ENCODE measurements at places on chromosomes 12 and 14.
A peak's percentile ranks its signal among the peaks of the same experiment; 100 is the strongest.

DNA sequence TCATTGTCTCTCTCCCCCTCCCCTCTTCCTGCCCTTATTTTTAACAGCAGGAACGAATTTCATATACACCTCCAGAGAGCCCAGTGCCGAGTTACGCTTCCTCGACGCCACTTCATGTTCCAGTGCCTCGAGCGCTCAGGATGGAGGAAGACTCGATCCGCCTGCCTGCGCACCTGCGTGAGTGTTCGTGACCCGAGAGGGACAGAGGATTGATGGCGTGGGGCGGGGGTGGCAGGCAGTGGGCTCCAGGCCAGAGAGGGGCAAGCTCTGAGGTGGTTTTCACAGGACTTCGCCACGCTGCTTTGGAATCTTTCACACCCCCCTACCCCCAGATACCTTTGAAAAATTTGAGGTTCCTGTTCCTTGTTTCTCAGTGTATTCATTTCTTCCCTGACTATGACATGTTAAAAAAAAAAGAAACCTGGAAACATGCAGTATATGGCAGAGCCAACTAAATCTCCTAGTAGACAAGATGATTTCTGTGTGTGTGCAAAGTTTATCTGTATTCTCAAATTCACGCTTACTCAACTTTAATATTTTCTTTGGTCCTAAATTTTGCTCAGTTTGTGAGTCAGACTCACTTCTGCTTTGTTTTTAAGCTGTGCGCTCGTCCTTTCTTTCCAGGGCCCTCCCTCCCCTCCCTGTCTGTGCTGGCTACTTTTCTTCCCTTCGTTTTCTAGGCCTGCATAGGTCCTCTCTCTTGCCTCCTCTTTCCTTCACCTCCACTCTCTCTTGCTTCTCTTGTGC is 103.1 kb downstream of the ETV6 start:
- no peak for DNase-seq

DNA sequence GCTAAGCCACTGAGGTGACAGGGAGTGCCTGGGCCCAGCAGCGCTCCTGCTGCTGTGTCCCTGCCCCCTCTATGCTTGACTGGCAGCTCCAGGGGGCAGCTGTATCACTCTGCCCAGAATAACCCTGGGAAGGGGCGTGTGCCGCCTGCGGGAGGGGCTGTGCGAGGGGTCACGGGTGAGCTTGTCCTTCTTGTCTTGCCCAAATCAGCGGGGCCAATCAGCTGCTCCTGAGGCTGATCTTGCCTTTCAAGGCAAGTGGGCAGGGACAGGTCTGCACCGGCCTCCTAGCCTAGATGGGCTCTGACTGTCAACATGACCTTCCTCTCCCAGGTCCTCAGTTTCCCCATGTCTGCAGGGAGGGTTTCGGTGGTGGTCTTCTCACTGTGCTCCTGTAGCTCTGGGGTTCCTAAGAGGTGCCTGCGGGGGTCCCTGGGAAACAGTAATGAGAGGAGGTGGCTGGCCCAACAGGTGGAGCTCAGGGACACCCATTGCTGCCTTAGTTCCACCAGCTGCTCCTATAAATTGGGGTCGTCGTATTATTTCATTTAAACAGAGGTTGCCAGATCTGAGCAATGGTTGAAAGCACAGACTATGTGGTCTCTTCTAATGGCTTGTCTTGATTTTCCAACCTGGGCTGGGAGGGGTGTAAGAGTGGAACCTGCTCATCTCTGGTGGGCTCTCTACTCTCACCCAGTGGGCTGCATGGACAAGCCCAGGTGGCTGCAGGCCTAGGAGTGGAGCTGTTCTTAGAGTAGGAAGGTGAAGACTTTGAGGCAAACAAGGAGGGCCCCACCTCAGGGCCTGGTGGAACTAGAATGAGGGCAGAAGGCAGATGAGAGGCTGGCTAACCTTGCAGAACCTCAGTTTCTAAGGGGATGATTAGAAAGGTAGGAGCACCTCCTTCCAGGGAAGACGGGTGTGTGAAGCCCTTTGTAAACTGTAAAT is 11.7 kb downstream of the RTL1 start:
- no peak for DNase-seq

DNA sequence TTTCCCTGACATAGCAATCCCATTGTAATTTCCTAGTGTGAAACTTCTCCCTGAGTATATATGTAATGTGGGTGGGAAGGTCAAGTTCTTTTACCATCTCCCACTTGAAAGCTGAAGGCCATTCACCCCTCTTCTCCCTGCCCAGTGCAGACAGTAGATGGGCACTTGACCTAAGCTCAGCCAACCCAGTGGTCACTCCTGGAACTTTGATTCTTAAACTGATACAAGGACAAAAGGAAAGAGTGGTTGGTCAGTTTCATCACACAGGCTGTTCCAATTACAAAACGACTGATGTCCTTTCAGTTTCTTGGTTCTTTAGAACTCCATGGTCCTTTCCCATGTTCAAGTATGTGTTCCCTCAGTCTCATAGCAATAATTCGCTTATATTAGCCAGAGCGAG is 8.4 kb upstream of the APOLD1 start:
- no peak for DNase-seq

GRCh38 chr12:105860561-105861207 is 278.1 kb downstream of the NUAK1 start:
- no peak for DNase-seq

DNA sequence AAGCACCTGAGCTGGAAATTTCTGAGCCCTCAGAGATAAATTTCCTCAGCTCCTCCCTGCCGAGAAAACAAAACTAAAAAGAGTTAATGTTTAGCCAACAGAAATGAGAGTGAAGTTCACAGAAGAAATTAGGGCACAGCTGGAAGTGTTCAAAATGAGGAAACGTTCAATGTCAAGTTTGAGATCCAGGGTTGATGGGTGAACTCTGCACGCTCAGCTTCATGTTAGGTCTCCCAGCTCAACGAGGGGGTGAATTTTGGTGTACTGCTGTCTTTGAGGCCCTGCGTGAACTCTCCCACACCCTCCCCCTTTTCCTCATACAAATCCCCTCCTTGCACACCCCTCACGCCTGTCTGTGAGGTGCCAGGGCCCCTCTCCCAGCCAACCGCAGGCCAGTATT is 13.3 kb upstream of the OAS3 start:
- no peak for DNase-seq

DNA sequence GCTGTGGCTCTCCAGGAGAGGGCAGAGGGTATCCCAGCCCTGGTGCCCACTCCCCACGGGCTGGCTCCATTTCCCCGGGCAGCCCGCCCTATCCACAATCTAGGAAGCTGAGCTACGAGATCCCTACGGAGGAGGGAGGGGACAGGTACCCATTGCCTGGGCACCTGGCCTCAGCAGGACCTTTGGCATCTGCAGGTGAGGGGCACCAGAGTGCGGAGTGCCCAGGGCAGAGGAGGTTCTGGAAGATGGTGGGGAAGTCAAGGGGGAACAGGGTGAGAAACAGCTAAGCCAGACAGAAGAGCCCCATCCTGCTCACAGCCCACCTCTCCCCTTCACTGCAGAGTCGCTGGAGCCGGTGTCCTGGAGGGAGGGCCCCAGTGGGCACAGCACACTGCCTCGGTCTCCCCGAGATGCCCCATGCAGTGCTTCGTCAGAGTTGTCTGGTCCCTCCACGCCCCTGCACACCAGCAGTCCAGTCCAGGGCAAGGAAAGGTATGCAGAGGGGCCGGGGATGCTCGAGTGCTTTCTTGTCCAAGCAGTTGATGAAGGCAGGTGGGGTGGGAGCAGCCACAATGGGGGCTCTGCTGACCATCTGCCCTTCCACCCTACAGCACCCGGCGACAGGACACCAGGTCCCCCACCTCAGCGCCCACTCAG is 10.3 kb downstream of the TNS2 start:
- no peak for DNase-seq

GRCh38 chr12:89960607-89961394 is 252.2 kb upstream of the ATP2B1 start:
- no peak for DNase-seq

DNA sequence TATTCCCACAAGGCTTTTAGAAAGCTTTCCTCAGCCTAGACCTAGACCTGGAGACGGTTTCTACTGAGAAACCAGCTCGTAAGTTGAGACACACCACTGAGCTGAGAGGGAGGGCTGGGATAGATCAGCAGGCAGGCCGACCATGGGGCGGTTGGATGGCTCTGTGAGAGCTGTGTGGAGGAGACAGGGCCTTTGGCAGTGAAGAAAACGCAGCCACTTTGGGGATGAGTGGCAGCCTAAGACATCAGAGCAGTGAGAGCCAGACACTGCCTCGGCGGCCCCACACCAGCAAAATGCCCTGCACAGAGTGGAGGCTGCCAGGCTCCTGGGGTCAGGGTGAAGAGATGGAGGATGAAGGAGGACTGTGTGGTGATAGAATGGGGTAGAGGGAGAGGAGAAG is 46.0 kb downstream of the CACNA2D4 start:
- no peak for DNase-seq

DNA sequence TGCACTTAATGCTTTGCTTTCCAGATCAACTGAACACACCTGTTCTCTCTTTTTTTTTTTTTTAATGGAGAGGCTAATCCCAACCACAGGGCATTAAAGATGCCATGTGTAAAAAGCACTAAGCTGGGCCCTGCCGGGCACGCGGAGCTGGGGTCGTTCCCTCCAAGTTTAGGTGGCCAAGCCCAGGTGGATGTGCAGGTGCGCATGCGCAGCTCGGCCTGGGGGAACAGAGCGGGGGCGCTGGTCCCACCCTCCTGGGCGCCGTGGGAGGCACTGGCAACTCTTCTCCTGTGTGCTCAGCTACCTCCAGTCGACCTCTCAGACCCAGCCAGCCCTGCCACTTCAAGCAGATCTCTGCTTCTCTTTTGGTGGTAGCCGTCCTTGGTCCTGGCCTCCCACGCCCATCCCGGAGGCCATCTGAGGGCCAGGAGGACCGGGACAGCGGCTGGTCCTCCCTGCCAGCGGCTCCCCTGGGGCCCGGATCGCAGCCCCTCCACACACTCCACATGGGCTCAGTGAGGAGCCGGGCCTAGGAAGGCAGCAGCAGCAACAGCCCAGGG is 679.3 kb downstream of the BCL11B start:
- no peak for DNase-seq

- peak; percentile 25 for DNase-seq
These were observed 103.3 kb downstream of the RBM19 start for GRCh38 chr12:113862590-113863454.

GRCh38 chr14:95889236-95889979 is 12.8 kb downstream of the TUNAR start:
- no peak for DNase-seq

GRCh38 chr14:54746019-54746418 is 156.6 kb downstream of the GCH1 start:
- no peak for DNase-seq

DNA sequence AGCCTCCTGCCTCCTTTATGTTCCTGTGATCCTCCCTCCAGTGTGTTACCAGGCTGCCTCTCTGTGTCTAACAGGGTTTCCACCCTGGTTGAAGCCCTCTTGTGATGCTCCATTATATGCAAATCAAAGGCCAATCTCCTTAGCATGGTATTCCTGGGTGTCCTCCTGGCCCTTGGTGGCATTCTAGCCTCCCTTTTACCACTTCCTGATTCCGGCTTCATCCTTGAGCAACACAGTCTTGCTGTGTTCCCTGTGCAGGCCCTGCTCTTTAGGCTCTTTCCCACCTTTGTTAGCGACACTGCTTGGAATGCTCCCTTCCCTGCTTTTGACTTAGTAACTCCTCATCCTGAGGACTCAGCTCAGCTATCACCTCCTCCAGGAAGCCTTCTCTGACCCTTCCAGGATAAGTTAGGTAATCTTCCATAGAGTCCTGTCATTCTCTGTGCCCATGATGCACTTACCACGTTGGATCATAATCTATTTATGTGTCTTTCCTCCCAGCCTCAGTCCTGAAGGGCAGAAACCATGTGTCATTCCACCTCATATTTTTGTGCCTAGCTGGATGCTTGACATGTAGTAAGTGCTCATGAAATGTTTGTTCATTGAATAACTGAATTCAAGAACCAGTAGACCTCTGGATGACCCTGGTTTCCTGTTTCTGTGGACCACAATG is 37.3 kb downstream of the PRKCH start:
- DNase-seq = no peak

DNA sequence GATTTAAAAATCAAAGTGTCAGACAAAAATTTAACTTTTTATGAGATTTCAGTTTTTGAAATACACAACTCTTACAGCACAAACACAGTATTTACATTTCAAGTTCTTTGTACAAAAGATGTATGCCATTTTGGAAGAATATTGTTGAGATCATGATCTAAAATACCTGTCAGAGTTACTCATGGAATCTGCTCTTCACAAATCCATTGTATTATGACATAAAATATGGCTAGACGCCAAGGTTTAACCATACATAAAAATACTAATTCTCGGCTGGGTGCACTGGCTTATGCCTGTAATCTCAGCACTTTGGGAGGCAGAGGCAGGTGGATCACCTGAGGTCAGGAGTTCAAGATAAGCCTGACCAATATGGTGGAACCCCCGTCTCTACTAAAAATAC is 6.2 kb upstream of the SYCP3 start:
- DNase-seq = no peak

DNA sequence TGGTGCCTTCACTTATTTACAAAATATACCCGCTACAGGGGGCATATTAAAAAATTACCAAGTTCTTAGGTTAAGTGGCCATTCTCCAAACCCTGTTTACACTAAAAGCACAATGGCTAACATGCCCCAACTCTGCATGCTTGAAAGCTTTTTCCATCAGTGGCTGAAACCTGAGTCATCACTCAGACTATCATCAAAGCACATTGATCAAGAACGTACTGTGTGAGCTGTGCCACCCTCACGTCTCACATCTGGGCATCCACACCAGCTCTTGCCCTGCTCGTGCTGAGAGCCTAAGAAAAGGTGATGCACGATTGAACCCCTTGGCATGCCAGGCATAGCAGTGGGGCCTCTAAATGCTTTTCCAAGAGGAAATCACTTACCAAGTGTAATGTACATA is 13.2 kb downstream of the AQP6 start:
- DNase-seq = no peak

GRCh38 chr12:130459916-130460315 is 122.2 kb downstream of the PIWIL1 start:
- no peak for DNase-seq

GRCh38 chr12:48143898-48144297 is 13.4 kb downstream of the ASB8 start:
- DNase-seq = no peak

GRCh38 chr12:129750421-129750820 is 153.4 kb downstream of the TMEM132D start:
- no peak for DNase-seq

DNA sequence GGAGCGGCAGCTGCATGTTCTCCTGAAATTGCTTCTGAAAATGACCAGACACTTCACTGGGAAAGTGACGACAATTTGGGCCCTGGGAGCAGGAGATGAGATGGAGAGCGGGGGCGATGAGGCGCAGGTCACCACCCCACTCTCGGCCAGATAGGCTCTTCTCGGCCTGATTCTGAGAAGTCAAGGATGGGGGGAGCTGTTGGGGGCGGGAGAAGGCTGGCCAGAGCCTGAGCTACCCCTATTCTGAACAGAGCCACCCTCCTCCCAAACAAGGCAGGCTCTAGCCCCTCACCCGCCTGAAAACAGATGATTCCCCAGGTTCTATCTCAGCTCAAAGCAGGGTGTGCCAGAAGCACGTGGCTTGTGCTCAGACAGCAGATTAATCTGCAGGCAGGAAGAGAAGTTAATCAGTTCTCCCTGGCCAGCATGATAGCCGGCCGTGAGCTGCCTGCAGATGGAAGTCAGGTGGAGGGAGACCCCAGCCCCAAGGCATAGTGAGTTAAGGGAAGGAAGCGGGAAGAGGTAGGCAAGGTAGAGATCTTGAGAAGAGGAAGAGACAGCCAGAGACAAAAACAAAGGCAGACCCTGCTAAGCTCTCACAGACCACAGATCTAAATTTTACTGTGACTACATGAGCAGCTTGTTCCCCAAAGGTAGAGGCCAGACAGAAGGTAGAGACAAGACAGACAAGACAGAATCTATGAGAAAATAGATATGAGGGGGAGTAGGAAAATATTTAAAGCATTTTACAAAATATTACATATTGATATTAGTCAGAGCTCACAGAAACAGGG is 10.9 kb upstream of the TAC3 start:
- DNase-seq = no peak

Data from NT2/D1 (cell line).